GM18507 (cell line): ENCODE measurements at places on chromosomes 3 and 15.

GRCh38 chr15:65020419-65020818, 9.0 kb downstream of the MTFMT start:
- DNase-seq = no peak

- no peak for DNase-seq
Measured at GRCh38 chr3:149018247-149018646, 26.9 kb downstream of the GYG1 start.

DNA sequence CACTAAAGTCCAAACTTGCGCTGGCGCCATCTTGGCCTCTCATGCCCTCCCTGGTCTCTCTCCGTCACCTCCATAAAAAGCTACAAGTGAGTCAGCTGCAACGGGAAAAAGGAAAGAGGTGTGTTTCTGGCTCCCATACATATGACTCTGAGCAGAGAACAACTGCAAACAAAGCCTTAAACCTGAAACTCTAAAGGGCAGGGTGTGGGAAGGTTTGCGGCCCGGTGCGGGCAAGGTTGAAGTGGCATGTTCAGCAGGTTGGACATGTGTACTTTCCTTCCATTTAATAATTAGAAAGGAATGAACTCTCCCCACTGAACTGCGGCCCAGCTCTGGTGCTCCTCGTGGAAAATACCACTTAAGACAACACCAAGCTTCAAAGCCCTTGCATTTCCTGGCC, 59.0 kb upstream of the PPARG start:
- DNase-seq = no peak

DNA sequence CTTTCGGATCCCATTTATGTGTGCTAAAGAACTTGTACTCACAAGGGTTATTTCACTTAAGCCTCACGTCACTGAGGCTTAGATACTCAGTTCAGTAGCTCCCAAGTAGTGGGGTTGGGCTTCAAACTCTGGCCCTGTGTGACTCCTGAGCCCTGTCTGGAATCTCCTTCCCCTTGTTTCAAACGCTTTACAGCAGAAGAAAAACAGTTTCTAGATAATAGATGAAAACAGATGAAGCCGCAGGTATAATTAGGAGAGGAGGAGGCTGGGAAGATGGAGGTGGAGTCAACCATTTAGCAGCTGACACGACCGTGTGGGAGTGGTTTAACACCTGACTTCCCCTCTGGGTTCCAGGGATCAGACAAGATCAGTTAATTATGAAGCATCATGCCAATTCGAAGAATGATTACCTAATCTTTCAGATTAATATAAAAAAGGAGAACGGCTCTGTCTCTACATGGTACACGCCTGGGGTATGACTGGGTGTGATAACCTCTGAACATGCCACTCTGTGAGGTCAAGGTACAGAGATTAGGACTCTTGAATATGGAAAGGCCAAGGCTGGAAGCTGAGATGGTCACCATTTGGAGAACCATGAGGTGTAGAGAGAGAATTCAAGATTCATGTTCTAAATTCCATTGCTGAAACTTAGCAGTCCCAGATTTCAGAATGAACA, 31.1 kb downstream of the TPM1 start:
- DNase-seq = no peak

DNA sequence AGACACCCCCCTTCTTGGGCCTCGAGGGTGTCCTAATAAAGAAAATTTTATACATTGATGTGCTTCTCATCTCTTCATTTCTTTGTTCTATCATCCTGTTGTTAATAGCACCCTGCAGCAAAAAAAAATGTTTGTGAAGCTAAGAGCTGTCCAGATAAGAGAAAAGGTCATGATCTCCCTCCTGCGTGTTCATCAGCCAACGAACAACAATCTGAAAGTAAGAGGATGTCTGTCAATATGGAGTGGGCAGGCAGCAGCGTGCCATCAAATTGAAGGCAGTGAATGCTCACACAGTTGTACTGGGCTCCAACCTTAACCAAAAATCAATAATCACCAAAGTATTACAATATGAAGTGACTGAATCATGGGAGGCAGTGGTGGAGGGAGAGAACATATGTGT, 418.6 kb upstream of the ONECUT1 start:
- no peak for DNase-seq

GRCh38 chr3:137108699-137109440, 151.1 kb downstream of the IL20RB start:
- DNase-seq = no peak

DNA sequence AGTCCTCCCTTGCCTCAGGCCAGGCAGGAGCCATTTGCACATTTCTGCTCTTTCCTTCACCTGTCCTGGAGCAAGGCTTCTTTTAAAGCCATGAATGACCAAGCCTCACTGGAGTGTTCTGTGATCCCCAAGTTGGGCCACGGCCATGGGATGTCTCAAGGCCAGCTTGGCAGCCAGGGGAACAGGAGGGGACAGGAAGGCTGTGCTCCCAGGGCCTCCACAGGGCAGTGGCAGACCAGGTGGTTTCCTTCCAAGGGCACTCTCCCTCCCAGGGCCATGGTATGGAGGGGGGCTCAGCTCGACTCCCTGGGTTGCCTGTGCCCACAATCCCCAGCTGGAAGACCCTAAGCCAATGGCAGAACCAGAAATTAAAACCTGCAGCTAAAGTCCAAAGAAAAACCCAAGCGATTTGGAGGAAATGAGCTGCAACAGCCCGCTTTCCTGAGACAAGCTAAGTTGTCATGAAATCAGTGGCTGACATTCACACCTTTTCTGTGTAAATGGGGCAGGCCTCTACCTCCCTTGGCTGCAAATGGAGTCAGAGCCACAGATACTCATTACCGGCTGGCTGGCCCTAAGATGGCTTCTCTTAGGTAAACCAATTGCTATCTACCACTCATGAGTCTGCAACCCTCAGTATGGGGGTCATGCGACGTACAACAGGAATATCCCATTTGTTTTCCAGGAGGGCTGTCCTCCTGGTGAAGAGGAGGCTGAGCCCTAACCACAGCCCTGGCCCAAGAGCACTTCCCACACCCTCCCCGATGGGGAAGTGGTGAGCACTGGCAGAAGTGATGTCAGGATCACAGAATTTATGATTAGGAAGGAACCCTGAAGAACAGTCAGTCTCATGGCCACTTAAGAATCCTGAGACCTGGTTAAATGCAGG, 83.3 kb downstream of the SNRK start:
- DNase-seq = no peak

DNA sequence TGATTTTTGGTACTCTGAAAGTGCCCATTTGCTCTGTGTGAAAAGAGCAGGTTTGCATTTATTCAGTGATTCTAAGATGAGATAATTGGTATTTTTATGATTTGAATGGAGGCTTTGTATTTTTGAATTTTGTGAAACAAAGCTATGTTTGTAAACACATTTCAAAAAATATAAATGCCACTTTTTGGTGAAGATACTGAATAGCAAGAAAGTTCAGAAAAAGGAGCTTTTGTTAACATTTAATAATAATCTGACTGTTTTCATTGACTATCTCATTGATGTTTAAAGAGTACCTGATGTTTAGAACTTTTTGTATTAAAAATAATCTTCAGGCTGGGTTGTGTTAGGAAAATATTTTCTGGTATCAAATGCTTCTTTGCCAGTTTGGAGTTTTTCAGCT, 23.7 kb downstream of the TCF12 start:
- no peak for DNase-seq

- no peak for DNase-seq
Measured at GRCh38 chr3:5194801-5195509, 7.4 kb downstream of the EDEM1 start.

GRCh38 chr3:151085889-151086483, 522 bp downstream of the MED12L start:
- peak; percentile 12 for DNase-seq

DNA sequence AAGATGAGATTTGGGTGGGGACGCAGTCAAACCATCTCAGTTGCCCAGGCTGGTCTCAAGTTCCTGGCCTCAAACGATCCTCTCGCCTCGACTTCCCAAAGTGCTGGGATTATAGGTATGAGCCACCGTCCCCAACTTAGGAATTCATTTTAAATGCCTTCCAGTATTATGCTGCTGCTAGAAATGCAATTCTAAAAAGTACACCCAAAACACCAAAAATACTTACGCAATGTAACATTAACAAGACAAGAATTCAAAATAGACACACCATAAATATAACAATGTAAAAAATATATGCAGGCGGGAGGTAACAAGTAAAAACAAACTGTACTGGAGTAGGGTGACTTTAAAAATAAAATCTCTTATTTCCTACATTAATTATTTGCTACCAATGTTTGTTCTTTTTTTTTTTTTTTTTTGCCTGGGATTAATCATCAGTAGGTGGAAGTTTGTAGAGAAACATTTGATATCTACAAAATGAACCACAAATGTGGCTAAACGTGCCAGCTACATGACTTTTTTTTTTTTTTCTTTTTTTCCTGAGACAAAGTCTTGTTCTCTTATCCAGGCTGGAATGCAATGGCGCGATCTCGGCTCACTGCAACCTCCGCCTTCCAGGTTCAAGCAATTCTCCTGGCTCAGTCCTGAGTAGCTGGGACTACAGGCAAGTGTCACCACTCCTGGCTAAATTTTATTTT, 56.8 kb downstream of the SETMAR start:
- DNase-seq = no peak

GRCh38 chr3:149134575-149134974, 5.1 kb downstream of the HPS3 start:
- DNase-seq = no peak

GRCh38 chr3:191217301-191217700, 18.3 kb downstream of the OSTN start:
- no peak for DNase-seq
